ENCODE measurements at places on chromosomes 7 and 10.

GRCh38 chr7:151539088-151539671, 19.5 kb upstream of the RHEB start:
- DNase-seq = no peak

DNA sequence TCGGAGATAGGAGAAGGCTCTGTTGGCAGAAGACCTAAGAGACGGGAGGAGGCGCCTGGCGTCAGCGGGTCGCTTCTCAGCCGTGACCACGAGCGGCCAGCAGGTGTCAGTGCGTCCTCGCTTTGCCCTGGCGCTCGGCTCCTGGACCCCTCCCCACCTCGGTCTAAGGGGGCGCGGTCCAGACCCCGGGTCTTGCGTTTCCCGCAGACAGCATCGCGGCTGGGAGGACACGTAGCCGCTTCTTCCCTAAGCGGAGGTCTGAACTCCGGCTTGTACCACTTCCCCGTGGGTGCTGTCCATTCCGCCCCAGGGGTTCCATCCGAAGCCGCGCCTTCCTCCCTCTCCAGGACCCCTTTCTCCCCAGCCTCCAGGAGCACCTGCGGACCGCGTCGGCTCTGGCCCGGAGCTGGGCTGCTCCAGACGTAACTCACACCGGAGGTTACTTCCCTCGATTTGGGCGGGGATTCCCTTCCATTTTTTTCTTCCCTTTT, 593 bp upstream of the ADRA2A start:
- DNase-seq = peak; percentile 34

- no peak for DNase-seq
Observed at GRCh38 chr10:132957131-132957530, 14.8 kb upstream of the CFAP46 start.

DNA sequence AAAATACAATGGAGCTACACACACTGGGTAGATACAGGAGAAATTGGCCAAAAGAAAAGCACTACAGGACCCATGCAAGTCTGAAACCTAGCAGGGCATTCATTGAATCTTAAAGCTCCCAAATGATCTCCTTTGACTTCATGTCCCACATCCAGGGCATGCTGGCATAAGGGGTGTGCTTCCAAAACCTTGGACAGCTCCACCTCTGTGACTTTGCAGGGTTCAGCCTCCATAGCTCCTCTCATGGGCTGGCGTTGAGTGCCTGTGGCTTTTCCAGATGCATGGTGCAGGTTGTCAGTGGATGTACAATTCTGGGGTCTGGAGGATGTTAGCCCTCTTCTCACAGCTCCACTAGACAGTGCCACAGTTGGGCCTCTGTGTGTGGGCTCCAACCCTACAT, 626.3 kb upstream of the POT1 start:
- DNase-seq = no peak

GRCh38 chr7:95986178-95986764, 213.9 kb downstream of the DYNC1I1 start:
- DNase-seq = no peak

Measured in T-cell (primary cell).